ENCODE measurements at places on chromosomes 1 and 21.

GRCh38 chr1:12556368-12556930 lies 61.6 kb downstream of the DHRS3 start:
- DNase-seq = no peak

DNA sequence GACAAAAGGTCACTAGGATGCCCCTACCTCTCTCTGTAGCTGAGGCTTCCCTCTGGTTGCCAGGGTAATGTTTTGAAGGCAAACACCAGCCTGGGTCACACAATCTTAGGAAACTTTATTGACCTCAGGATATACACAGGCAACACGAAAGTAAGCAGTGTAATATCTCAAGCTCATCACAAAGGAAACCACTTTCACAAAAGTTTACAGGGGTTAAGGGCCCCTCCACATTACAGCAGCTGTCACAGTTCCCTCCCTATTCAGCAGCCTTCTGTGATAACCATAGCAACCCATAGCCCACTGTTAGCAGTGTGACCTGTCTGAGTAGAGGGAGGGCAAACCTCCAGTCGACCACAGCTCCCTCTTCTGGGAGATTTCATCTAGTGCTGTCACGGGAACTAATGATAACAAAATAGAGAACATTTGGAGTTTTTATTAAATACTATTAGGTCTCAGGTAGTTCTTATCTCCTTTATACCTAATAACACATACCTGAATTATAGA lies 149.8 kb downstream of the PTPRC start:
- no peak for DNase-seq

DNA sequence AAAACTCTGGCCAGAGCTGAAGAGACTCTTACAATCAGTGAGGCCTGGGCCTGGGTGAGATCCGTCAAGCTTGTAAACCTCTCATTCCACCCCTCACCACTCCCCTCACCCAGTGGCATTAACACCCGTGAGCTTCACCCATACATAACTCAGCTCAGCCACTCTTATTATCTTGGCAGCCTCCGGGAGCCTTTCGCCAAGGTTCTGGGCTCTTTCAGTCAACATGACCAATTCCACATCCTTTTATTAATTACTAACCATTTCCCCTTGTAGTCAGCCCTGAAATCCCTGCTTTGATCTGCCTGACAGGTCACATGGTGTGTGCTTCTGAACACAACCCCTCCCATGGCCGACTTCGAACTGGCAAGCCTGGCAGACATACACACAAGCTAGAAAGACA lies 134.8 kb downstream of the SETD4 start:
- no peak for DNase-seq

- DNase-seq = peak; percentile 44
These were observed 6.4 kb downstream of the RHOC start for GRCh38 chr1:112700290-112701226.

DNA sequence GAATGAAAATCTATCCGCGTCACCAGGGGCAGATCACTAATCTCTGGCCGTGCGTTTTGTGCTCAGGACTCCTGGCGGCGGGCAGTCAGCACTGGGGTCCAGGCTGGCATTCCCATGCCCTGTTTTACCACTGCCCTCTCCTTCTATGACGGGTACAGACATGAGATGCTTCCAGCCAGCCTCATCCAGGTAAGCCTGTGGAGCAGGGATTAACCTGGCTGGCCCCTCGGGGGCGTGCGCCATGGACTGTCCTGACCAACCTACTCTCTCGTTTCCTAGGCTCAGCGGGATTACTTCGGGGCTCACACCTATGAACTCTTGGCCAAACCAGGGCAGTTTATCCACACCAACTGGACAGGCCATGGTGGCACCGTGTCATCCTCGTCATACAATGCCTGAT lies 10.9 kb upstream of the CENPS start:
- DNase-seq = no peak

DNA sequence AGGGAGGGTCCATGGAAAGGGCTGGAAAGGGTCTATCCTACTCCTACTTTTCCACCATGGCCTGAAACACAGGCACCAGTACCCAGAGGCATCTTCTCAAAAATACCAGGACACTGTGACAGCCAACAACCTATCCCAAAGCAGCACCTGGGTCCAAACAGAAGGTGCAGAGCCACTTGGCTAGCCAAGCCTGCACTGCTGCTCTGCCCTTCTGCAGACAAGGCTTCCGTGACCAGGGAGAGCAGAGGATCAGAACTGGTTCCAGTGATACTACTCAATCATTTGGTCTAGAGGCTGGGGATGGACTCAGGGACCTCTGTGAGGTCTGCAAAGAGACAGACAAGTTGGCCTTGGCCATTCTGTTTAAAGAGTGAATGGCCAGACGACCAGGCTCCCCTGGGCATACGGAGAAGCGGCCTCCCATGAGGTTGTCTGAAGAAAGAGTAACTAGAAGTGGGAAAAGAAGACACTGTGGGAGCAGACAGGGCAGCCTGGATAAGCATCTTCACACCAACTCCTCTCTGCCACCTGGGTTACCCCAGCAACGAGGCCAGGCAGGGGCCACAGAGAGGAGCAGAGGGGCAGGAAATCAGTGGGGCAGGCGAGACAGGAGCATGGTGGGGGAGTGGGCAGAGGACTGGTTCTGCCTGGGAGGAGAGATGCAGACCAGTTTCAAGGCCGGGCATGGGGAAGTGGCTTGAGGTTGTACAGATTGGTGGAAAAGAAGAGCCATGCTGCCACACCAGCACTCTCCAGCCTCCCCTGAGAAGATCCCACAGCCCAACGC lies 5.7 kb downstream of the KCNN3 start:
- no peak for DNase-seq

GRCh38 chr1:55167224-55167871 lies 47.8 kb downstream of the USP24 start:
- DNase-seq = no peak

- DNase-seq = peak; percentile 68
These were observed 27.7 kb downstream of the VASH2 start for GRCh38 chr1:212977781-212978645.

DNA sequence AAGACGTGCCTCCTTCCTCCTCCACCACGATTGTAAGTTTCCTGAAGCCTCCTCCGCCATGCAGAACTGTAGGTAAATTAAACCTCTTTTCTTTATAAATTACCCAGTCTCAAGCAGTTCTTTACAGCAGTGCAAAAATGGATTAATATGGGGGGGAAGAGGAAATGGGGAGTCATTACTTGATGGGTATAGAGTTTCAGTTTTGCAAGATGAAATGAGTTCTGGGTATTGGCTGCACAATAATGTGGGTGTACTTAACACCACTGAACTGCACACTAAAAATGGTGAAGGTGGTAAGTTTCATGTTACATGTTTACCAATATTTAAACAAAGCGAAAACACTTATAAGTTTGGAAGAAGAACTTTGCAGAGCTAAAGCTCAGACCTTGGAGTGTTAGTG lies 24.3 kb upstream of the DISP1 start:
- DNase-seq = no peak

DNA sequence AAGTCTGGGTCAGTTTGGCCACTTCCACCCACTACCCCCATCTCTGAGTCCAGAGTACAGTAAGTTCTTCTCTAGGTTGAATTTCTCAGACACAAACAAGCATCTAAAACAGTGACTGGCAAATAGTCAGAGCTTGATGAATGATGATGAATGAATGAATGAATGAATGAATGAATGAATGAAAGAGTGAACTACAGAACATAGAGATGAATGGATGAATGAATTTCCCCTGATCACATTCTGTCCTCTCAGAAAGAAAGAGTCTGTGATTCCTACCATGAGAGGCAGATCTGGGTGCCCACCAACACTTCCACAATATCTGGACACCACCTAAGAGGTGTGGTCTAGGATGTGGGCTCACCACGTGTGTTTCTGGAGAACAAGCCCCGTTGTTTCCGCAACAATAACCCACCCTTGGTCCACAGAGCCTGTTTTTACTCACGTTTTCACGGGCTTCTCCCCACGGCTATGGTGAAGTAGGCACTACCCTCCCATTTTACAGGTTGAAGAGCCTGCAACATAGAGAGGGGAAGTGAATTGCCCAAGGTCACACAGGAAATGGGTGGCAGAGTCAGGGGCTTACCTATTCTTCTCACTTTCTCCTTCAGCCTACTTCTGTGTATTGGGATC lies 40.2 kb upstream of the IFFO2 start:
- DNase-seq = no peak

DNA sequence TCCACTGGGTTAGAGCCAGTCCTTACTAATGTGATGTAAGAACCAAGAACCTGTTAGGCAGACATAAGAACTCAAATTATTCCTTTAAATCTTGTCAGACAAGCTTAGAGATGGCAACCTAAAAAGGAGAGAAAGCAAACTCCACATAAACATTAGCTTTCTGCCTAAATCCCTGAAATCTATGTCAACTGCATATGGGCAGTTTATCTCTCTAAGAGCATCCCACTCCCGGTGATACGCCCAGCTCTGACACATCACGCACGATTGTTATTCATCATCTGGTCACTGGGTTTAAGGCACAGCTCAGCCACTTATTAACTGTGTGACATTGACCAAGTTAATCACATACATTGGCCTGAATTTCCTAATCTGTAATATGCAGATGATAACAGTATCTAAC lies 323.7 kb downstream of the HHIPL2 start:
- no peak for DNase-seq

DNA sequence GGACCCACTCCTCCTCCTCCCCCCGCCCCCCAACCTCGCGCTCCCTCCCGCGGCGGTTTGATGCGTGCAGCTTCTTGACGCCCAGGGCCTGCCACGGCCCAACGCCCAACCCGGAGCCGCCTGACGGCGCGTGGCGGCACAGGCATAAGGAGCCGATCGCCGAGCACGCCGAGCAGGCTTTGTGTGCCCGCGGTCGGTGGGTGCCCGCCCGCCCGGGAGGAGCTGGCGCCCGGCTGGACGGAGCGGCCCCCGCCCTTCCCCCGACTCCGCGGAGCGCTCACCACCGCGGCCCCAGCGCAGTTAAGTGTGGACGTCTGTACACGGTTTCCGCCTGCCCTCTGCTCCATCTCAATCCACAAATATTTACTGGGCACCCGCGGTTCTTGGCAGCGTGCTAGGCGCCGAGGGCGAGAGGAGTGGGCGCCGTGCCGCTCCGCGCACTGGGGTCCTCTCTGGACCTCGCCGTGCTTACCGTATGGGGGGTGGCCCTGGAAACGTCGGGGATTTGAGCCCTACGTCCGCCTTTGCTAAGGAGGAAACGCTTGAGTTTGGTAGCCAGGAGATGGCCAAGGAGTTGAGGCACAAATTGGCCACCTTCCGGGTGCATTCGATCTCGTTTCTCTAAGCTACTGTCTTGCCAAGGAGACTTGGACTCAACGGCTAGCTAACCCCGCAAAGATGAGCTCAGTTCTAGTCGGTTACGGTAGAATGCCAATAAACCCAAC lies 444 bp upstream of the HDGF start:
- DNase-seq = peak; percentile 97

DNA sequence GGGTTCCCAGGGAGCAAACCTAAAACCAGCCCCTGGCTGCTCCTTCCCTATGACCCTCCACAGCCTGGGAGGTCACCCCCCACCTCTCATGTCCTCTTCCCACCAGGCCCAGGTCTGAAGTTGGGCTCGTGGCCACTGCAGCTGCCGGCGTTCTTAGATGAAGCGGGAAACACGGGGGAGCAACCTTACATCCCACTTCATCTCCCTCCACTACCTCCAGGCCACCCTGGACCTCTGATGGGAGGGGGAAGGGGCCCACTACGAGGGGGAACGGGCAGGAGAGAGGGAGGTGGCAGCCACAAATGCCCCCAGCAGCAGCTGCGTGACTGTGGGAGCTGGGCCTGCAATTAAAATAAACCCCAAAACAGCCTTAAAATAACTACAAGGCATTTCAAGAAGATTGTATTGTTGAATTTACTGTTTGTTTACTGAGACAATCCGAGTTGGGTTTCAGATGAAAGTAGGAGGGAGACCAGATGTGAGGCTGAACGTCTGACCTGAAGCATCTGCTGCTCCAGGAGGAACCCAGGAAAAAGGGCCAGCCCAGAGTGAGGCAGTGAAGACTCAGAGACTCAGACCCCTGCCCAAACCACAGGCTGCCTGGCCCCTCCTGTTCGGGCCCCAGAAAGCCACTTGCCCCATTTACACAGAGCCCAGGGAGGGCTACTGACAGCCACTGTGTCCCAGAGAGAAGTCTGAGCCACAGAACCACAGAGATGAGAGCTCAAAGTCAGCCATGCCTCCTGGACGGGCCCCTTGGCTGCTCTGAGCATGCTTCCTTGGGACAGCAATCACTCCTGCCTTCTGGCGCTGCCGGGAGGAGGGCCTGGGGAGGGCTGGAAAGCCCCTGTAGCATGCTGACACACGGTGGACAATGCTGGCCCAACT lies 59.8 kb downstream of the GLIS1 start:
- DNase-seq = no peak

GRCh38 chr1:178690496-178690895 lies 34.5 kb upstream of the RALGPS2 start:
- no peak for DNase-seq
